NCI-H526 (cell line): ENCODE measurements at places on chromosomes 12 and 14.
A peak's percentile ranks its signal among the peaks of the same experiment; 100 is the strongest.

- no peak for DNase-seq
Observed at GRCh38 chr12:58529114-58529665, 391.1 kb downstream of the LRIG3 start.

- no peak for DNase-seq
Observed at GRCh38 chr14:74255281-74255680, 16.0 kb downstream of the VSX2 start.

GRCh38 chr12:42284157-42284556, 41.7 kb downstream of the ZCRB1 start:
- DNase-seq, result no peak

GRCh38 chr14:80933686-80934085, 7.9 kb downstream of the CEP128 start:
- no peak for DNase-seq

GRCh38 chr12:79274501-79275064, 410.0 kb downstream of the SYT1 start:
- DNase-seq, result no peak

GRCh38 chr12:89817501-89818226, 109.0 kb upstream of the ATP2B1 start:
- no peak for DNase-seq

GRCh38 chr12:131116468-131117117, 162.9 kb downstream of the ADGRD1 start:
- DNase-seq, result peak; percentile 49

GRCh38 chr14:52463375-52463774, 88.9 kb downstream of the TXNDC16 start:
- no peak for DNase-seq

DNA sequence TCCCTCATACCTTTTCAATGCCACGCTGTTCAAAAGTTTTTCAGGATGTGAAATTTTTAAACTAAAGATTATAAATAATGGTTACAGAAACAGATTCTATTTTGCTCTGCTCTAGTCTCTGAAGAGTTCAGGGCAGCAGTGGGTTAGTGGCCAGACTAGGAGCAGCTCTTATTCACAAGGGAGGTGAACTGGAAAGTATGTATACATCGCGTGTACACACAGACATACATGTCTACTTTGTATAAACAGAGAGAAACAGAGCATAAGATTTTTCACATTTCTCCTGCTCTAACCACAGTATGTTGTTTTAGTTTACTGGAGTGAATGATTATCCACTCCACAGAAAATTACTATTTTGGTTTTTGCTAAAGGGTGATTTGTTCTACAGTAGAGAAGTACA, 74.4 kb upstream of the CRY1 start:
- no peak for DNase-seq
